ENCODE measurements at places on chromosomes 16 and 17.

DNA sequence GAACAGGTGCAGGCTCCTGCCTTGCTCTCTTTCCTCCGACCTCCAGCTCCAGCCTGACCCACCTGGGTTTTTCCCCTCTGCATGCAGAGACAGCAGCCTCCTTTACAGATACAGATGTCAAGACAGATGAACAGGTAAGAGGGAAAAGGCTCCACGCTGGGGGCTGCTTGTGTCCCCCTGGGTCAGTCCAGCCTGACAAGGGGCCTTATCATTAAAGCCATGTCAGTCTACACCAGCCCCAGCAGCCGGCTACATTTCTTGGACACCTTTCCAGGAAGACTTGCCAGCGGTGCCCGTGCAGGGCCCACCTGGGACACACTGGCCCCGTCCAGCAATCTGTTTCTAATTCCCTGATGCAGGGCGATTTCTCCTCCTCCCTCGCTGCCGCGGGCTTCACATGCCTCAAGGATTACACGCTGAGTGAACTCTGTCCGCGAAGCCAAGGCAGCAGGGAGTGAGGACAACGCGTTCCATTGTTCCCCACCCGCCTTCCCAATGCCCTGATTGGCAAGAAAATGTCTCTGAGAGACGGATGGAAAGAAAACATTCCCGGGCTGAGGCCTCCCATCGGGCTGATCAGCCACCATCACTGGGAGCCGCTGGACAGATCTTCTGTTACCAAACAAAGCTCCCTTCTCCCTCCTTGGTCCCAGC is 184.7 kb downstream of the C16orf95 start:
- DNase-seq: no peak

DNA sequence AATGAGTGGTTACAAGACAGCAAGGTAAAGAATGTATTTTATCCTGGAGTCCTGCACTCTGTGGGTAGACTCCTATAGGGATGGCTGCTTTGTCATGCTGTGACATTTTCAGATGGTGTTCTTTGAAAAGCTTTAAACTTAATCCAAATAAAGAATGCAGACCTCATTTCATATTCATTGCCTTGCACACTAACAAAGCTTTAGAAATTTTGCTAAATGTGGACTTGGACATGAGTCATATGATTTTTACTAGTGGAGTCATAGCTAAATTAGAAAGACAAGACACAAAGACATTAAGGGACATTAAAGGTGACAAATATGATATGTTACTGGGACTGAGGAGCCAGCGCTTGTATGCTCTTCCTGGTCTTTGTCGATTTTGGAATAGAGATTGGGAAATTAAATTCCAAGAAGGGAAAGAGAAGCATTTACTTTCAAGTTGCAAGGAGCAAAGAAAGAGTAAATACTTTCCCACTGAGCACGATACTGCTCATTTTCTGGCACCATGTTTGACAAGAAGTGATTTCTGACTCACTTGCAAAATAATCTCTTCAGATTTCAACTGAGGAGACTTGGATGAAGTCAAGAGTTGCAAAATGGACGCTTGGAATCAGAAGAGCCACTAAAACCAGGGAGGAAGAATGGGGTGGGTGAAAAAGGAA is 152.9 kb upstream of the MYOCD start:
- no peak for DNase-seq

GRCh38 chr17:78893684-78894083 is 9.3 kb downstream of the CEP295NL start:
- DNase-seq: no peak

DNA sequence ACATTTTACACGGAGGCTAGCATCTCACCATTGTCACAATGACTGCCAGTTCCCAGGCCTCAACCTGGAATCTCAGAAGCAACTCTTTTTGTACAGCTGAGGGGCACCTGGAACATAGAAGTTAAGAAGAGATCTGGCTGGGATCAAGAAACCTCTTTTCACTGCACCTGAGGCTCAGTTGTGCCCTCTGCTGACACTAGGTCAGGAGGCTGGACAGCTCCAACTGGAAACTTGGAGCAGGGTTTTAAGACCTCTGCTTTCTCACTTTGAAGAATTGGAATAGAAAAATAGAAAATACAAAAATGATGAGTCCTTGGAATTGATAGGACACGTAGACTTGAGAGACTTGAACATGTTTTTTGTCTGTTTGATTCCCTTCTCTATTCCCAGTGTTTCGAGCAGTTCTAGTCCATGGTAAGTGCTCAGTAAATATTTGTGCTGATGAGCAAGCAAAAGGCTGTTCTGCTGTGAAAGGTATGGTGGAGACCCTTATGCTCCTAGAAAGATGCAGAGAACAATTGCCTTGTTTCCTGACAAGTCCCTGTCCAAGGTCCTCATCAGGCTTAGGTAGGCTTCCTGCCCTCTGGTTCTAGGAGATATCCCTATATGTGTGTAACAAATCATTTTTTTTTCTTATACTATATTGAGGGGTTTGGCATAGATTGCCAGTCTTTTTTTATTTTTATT is 13.6 kb upstream of the PPM1D start:
- no peak for DNase-seq

DNA sequence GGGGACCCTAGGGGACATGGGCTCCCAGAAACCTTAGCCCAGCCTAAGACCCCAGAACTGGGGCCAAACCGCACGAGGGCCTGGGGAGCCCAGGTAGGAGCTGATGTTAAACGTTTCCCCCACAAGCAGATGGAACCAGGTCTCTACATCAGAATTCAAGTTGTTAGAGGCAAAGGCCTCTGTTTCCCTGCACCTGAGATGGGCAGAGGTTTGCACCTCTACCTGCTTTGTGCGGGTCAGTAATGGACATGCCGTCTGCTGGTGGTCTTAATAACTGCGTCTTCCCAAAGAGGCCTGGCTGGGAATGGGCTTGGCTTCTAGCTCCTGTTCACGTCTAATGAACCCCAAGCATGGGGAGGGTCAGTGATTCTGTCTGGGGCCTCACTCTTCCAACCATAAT is 79.1 kb downstream of the NDE1 start:
- no peak for DNase-seq

DNA sequence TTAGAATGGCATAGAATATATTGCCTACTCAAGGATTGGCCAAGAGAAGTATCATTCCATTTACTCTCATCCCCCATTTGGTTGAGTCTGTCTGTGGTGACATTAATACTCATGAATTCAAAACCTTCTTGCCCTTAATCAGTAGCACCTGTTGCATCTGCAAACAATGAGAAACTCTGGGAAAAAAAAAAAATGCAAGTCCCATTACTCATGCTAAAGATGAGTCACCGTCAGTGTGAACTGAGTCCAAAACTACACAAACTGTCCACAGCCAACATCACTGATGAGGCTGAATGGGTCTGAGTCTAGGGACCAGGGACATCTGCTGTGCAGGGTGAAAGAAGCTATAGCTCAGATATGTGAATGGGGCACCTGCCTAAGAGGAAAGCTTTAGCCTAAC is 96.9 kb upstream of the ADAMTS18 start:
- DNase-seq: no peak

- no peak for DNase-seq
Measured at GRCh38 chr17:28127196-28127595, 84.7 kb downstream of the NLK start.

DNA sequence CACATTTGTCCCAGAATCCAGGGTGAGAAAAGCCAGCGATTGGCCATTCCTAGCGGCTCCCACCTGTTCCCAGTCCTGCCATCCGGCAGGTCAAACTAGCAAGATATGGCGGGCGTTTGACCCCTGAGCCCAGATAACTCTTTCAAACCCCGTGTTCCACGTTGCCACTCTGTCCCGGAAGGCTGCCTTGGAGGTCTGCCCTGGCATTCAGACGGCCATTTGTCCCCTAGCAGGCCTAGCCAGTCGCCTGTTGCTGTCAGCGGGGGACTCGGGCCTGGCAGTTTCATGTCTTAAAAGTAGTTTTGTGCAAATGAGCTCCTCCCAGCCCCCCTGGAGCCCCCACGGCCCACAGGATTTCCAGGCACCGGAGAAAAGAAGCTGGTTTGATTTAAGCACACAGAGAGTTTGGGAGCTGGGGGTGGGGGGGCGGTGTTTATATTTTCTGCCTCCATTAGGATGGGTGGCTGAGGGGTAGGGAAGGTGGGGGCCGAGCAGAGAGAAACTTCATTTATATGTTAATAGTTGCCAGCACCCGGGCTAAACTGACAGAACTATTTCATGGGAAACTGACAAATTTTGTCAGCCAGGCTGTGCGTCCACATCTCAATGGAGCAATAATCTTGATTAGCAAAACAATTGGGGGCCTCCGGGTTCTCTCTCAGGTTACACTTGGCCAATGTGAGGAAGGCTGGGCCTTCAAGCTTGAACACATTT is 240.9 kb upstream of the SALL1 start:
- DNase-seq: no peak

DNA sequence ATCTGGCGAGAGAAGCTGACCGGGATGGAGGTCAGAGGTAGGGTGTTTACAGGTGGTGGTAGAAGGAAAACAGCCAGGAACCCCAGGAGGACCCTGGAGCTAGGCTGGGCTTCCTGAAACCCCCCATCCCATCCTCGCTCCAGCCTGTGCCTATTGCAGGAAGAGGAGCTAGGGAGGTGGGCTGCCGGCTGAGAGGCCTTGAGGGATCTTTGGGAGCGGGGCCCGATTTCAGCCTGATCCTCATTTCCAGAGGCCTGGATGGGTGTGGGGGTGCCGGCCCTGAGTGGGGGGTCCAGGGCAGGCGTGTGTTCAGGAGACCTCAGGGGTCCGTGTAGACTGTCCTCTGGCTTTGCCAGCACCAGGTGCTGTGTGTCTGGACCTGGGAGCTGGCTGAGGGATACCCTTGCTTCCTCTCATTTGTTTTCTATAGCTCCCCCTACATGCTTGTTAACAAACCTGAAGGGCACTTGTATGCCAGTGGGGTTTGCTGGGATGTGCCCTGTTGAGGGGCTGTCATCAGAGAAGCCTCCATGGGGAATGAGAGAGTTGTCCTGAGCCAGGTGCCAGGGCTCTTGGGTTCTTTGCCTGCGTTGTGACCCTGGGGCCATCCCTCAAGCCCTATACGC is 18.9 kb upstream of the RAP1GAP2 start:
- DNase-seq: no peak

- no peak for DNase-seq
Measured at GRCh38 chr17:29126268-29126930, 53.8 kb downstream of the MYO18A start.

DNA sequence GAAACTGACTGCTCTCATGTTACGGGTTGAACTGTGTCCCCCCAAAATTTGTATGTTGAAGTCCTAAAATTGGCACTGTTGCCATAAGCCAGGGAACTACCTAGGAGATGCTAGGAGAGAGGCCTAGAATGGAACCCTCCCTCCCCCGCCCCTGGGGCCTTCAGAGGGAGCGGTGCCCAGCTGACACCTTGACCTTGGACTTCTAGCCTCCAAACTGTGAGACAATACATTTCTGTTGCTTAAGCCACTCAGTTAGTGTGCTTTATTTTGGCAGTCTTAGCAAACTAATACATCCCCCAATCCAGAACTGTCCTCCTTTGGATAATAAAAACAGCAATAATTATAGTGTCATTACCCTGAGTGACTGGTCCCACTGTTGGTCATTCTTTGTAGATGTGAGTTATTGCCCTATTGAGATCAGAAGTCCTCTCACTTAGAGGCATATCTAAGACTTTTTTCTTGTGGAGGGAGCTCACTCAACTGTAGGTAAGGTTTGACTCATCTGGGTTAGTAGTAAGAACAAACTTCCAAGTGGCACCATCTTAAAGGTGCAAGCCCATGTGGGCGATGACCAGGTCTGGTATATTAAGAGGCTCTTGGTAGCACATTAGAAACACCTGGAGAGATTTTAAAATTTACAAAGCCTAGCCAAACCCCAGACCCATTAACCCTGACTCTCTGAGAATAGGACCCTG is 93.0 kb upstream of the HLF start:
- no peak for DNase-seq

GRCh38 chr17:6043405-6043804 is 26.8 kb upstream of the WSCD1 start:
- no peak for DNase-seq

DNA sequence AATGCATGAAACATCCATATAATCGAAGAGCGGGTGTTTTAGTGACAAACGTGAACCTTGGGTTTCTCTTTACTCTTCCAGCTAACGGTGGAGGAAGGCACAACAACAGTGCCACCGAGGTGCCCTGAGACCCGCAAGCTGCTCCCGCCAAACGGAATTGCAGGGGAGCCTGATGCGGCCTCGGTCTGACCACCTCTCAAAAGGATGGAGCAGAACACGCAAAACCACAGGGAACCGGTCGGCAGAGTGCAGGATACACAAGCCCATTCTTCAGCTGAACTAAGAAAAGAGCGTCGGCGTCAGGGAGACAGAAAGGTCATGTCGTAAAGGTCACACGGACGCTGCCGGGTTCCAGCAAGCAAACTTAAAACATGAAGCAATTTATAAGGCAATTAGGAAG is 109.5 kb upstream of the ZNF750 start:
- peak; percentile 2 for DNase-seq

DNA sequence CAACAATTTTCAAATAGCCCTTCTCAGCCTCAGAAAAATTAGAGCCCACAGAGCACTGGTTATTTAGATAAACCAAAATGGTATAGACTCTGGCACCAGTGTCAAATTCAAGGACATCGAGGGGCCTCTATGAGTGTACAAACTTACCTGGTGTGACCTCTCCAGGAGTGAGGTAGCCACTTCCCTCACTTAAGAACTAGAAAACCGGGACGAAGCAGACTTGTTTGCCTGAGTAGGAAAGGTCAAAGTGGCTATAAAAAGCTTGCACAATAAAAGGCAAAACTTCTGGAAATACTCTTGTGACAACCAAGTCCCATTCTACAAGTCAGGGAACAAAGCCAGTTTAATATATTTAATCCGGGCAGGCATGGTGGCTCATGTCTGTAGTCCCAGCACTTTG is 39.2 kb upstream of the PRSS54 start:
- DNase-seq: no peak

DNA sequence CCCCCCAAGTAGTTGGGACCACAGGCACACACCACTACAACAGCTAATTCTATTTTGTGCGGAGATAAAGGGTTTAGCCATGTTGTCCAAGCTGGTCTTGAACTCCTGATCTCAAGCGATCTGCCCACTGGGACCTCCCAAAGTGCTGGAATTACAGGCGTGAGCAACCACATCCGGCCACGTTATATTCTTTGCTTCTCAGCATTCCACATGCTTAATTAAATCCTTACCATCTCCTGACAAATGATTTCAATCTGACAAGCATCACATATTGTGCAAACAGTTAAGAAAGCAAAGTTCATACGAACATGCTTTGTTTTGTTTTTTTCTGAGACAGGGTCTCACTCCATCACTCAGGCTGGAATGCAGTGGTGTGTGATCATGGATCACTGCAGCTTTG is 18.2 kb downstream of the HIGD1B start:
- DNase-seq: no peak

- DNase-seq: peak; percentile 33
Measured at GRCh38 chr16:57998486-57998885, 2.0 kb downstream of the ZNF319 start.

GRCh38 chr17:29619251-29619650 is 3.5 kb downstream of the CORO6 start:
- no peak for DNase-seq

- DNase-seq: peak; percentile 98
Measured at GRCh38 chr16:3400779-3401688, at the start of the genes ZNF174 and ZSCAN32. Gene ZNF174 (plus strand): TSS chr16:3401215. CDS start chr16:3402005, 790 bp downstream. Gene ZSCAN32 (minus strand): TSS chr16:3401004. CDS start chr16:3397557, 3,447 bp downstream.
